ENCODE measurements at places on chromosomes 1 and 21. TPM values are rescaled to one million over a fixed set of nuclear protein-coding genes. Genes with fewer than 3 reads are reported as not detected.

GRCh38 chr1:22799971-22800370 lies 89.3 kb downstream of the EPHB2 start:
- no peaks in the 10 kb centered on the region for H3K27me3 ChIP-seq
- no peak for DNase-seq
- H3K4me1 ChIP-seq, result no peaks in the 10 kb centered on the region
- H3K27ac ChIP-seq, result no peak overlapping the region
- H3K4me3 ChIP-seq, result no peak overlapping the region
- no peaks in the 10 kb centered on the region for H3K36me3 ChIP-seq

- no peaks in the 10 kb centered on the region for H3K36me3 ChIP-seq
- DNase-seq, result no peak
- H3K27ac ChIP-seq, result no peak overlapping the region
These were observed 546.8 kb downstream of the RWDD3 start for GRCh38 chr1:95780836-95781235.

DNA sequence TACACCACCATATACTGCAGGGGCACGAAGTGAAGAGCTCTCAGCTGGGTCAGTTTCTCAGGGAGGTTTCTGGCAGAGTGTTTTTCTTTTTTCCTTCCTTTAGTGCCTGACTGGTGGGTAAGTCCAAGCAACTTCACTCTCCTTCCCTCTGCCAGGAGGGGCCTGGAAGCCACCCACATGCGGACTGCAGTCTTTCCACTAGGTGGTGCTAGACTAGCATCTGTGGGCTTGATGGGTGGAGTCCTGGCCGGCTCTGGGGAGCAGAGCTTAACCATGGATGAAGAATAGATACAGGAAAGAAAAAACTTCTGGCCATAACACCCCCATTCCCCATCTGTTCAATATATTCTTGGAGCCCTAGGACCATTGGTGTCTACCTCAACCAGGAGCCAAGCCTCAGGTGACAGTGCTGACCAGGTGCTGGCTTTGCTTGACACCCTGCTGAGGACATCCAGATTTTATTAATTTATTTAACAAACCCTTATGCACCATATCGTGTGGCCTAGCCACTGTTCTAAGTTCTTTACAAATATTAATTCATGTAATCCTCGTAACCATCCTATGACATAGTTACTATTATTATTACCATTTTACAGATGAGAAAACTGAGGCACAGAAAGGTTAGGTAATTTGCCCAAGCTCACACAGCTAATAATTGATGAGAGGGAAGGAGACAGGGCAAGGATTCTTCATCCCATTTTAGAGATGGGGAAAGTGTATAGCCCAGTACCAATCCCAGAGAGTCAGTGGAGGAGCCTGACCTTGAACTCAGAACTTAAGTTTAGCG lies 126.7 kb upstream of the CSF3R start:
- H3K27ac ChIP-seq, result no peak overlapping the region
- no peaks in the 10 kb centered on the region for H3K36me3 ChIP-seq
- peaks cover 7% of the 10 kb centered on the region for H3K27me3 ChIP-seq
- DNase-seq, result peak; percentile 29
- no peak overlapping the region for H3K4me3 ChIP-seq
- no peaks in the 10 kb centered on the region for H3K4me1 ChIP-seq

GRCh38 chr1:115225993-115226685 lies 111.9 kb downstream of the NGF start:
- H3K27ac ChIP-seq, result no peak overlapping the region
- H3K4me3 ChIP-seq, result no peak overlapping the region
- H3K27me3 ChIP-seq, result peaks cover 3% of the 10 kb centered on the region
- DNase-seq, result no peak
- H3K36me3 ChIP-seq, result no peaks in the 10 kb centered on the region
- no peaks in the 10 kb centered on the region for H3K4me1 ChIP-seq

DNA sequence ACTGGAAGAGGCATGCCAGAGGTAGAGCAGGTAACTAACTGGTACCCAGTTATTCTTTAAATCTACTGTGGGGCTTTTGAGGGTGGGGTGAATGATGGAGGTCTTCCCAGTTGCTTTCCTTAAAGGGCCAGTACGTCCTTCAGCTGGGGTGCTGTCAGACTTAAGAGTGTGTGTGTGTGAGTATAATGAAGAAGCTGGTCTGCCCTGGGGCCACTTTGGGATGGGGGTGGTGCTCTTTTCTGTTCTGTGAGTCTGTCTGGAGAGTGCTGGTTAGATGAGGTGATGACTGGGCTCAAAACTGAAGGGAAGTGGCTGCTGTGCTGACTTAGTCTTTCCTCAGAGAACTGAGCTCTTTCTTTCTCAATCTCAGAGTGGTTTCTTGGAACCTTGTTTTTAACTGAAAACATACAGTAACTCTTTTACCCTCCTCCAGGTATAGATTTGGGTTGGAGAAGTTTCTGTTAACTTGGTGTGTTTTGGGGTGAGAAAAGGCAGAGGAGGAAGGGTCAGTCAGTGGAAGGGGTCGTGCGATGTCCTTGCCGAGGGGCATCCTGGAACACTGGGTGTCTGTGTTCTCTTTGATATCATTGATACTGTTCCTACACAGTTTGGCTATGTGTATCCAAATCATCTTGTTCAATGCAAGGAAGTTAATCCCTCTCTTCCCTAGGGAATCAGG lies 746 bp downstream of the MACF1 start:
- no peaks in the 10 kb centered on the region for H3K36me3 ChIP-seq
- H3K27ac ChIP-seq, result peak overlapping the region; percentile 33
- DNase-seq, result peak; percentile 20
- H3K4me1 ChIP-seq, result peaks cover 21% of the 10 kb centered on the region
- no peak overlapping the region for H3K4me3 ChIP-seq

- H3K27ac ChIP-seq, result no peak overlapping the region
- H3K4me3 ChIP-seq, result no peak overlapping the region
- peaks cover 15% of the 10 kb centered on the region for H3K4me1 ChIP-seq
- H3K27me3 ChIP-seq, result no peaks in the 10 kb centered on the region
- no peak for DNase-seq
- no peaks in the 10 kb centered on the region for H3K36me3 ChIP-seq
These were observed 33.6 kb downstream of the LGR6 start for GRCh38 chr1:202227053-202227672.

- no peak overlapping the region for H3K27ac ChIP-seq
- no peak overlapping the region for H3K4me3 ChIP-seq
- no peaks in the 10 kb centered on the region for H3K27me3 ChIP-seq
- no peaks in the 10 kb centered on the region for H3K36me3 ChIP-seq
These were observed 14.4 kb upstream of the SAMSN1 start for GRCh38 chr21:14560555-14560954.

GRCh38 chr1:145997016-145997717 lies 788 bp upstream of the TXNIP start:
- peak overlapping the region; percentile 96 for H3K27ac ChIP-seq
- H3K4me1 ChIP-seq, result peaks cover 54% of the 10 kb centered on the region

DNA sequence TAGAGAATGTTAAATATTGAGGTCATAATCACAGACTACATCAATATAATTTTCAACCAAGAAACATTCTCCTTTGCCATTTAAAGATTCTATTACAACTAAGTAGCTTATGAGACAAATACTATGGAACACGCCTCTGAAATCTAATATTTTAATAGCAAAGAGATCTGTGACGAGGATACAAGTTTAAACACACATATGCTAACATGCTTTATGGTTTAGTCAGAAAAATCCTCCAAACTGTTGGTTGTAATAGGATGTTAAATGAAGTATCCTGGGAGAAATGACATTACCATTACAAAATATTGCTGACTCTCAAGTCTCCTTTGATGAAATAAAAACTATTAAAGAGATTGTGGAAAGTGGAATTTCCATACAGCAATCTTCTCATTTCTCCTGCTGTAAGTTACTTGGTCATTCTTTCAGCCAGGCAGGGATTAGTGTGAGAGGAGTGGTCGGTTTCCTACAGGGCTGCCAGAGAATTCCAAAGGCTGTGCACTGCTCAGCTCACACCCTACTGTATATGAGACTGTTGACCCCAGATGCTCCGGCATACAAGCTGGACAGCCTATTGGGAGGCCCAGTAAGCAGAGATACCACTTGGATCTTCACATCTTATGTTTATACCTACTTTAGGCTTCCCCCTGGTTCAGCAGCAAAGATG lies 26.6 kb downstream of the SCYL3 start:
- no peak overlapping the region for H3K4me3 ChIP-seq
- H3K4me1 ChIP-seq, result no peaks in the 10 kb centered on the region
- H3K27me3 ChIP-seq, result no peaks in the 10 kb centered on the region
- DNase-seq, result no peak

DNA sequence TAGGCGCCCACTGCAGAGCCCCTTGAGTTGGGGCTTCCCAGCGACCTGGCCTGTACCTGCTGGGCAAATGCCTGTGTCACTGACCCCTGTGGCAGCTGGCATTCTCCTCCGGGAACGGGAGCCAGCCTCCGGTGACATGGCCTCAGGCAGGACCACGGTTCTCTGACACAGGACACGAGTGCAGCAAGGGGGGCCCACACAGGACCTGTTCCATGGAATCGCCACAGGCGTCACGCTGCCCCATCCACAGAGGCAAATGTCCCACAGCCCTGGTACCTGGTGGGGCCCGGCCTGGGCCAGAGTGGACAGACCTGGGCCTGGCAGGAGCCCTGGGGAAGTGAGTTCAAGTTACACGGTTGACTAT lies 2.6 kb downstream of the ITGB2 start:
- H3K36me3 ChIP-seq, result peaks cover 27% of the 10 kb centered on the region
- H3K4me3 ChIP-seq, result no peak overlapping the region
- no peak overlapping the region for H3K27ac ChIP-seq
- no peak for DNase-seq
- H3K4me1 ChIP-seq, result peaks cover 90% of the 10 kb centered on the region
- no peaks in the 10 kb centered on the region for H3K27me3 ChIP-seq

DNA sequence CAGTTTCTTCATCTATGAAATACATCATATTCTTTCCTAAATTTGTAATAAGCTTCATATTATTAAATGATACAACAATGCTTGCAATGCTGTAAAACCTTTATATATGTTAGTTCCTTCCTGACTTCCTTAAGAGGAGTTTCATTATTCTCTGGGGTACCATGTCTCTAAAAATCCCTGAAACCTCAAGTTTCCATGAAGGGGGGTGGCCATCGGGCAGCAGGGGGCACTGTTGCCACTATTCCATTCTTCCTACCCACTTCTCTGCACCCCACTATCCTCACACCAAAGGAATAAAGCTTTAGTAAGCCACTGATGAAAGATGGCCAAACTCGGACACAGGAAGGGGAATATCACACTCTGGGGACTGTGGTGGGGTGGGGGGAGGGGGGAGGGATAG lies 9.0 kb upstream of the DMRTB1 start:
- no peaks in the 10 kb centered on the region for H3K36me3 ChIP-seq
- no peaks in the 10 kb centered on the region for H3K4me1 ChIP-seq
- no peak overlapping the region for H3K4me3 ChIP-seq
- DNase-seq, result no peak
- H3K27me3 ChIP-seq, result peaks cover 2% of the 10 kb centered on the region

DNA sequence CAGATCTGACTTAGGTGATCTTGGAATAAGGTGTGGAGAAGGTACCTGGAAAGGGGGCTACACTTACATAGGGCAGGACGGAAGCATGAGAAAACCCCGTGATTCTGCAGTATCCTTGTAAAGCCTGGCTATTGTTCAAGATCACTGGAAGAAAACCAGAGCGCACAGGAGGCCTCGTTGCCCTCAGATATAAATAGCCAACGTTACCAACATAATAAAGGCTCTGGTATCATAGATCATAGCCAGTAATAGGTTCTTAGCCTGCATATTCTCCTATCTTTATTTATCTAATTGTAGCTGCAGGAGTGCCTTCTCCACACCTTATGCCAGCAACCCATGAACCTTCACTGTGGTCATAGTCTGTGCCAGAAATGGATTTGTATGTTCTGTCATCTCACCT lies 35.9 kb upstream of the MPZL1 start:
- peak overlapping the region; percentile 30 for H3K27ac ChIP-seq
- no peak overlapping the region for H3K4me3 ChIP-seq
- peaks cover 9% of the 10 kb centered on the region for H3K4me1 ChIP-seq
- no peak for DNase-seq
- no peaks in the 10 kb centered on the region for H3K27me3 ChIP-seq

- DNase-seq, result no peak
- no peaks in the 10 kb centered on the region for H3K4me1 ChIP-seq
- H3K4me3 ChIP-seq, result no peak overlapping the region
- H3K27me3 ChIP-seq, result peaks cover 9% of the 10 kb centered on the region
These were observed 9.8 kb upstream of the HPCAL4 start for GRCh38 chr1:39701049-39701439.

GRCh38 chr1:227925582-227926198 lies 22.0 kb downstream of the WNT9A start:
- H3K4me3 ChIP-seq, result no peak overlapping the region
- H3K27me3 ChIP-seq, result no peaks in the 10 kb centered on the region
- H3K27ac ChIP-seq, result no peak overlapping the region
- DNase-seq, result no peak
- H3K4me1 ChIP-seq, result no peaks in the 10 kb centered on the region

- H3K27me3 ChIP-seq, result no peaks in the 10 kb centered on the region
- DNase-seq, result no peak
- peaks cover 5% of the 10 kb centered on the region for H3K4me1 ChIP-seq
- H3K27ac ChIP-seq, result no peak overlapping the region
- no peaks in the 10 kb centered on the region for H3K36me3 ChIP-seq
These were observed 95.1 kb downstream of the ST3GAL3 start for GRCh38 chr1:43802356-43802980.

DNA sequence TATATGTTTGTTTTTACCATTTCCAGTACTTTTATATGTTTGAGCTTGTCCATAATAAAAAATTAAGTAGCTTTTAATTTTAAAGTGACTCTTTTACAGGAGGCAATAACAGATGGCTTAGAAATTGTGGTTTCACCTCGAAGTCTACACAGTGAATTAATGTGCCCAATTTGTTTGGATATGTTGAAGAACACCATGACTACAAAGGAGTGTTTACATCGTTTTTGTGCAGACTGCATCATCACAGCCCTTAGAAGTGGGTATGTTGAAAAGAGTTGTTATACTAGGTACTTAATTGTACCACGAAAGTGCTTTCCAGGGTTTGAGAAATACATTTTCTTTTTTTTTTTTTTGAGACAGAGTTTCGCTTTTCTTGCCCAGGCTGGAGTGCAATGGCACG lies 46.1 kb downstream of the RNF2 start:
- no peaks in the 10 kb centered on the region for H3K27me3 ChIP-seq
- no peak for DNase-seq
- peaks cover 37% of the 10 kb centered on the region for H3K36me3 ChIP-seq
- no peak overlapping the region for H3K27ac ChIP-seq
- H3K4me1 ChIP-seq, result no peaks in the 10 kb centered on the region
- H3K4me3 ChIP-seq, result no peak overlapping the region

- H3K27me3 ChIP-seq, result no peaks in the 10 kb centered on the region
- no peak overlapping the region for H3K27ac ChIP-seq
- H3K4me1 ChIP-seq, result no peaks in the 10 kb centered on the region
- no peak for DNase-seq
These were observed 745.5 kb downstream of the LRRIQ3 start for GRCh38 chr1:73452522-73452921.

- no peaks in the 10 kb centered on the region for H3K4me1 ChIP-seq
- H3K36me3 ChIP-seq, result no peaks in the 10 kb centered on the region
- no peak overlapping the region for H3K4me3 ChIP-seq
- no peak overlapping the region for H3K27ac ChIP-seq
These were observed 6.7 kb upstream of the ELOA start for GRCh38 chr1:23736437-23737134.

The SOX13 gene
- polyA plus RNA-seq, result 0.19 TPM

The CASQ1 gene
- not detected for polyA plus RNA-seq

The DYRK3 gene
- not detected for polyA plus RNA-seq

The FCRLB gene
- 1.8 TPM for polyA plus RNA-seq

The MAP3K21 gene
- 1.5 TPM for polyA plus RNA-seq

The EPHA10 gene
- polyA plus RNA-seq, result 0.94 TPM

The S100A6 gene
- 61.1 TPM for polyA plus RNA-seq

The PROX1 gene
- polyA plus RNA-seq, result 0.91 TPM

The SLC9C2 gene
- polyA plus RNA-seq, result not detected

The SV2A gene
- 0.23 TPM for polyA plus RNA-seq

The GPR52 gene
- polyA plus RNA-seq, result 0.74 TPM

The PDPN gene
- not detected for polyA plus RNA-seq

The SPATA17 gene
- polyA plus RNA-seq, result not detected
